Cardiac atrium fibroblast (primary cell): ENCODE measurements at places on chromosomes 3 and 15. TPM values are rescaled to one million over a fixed set of nuclear protein-coding genes. Genes with fewer than 3 reads are reported as not detected.

Gene DNAJB11
- 59.5 and 63.9 TPM in 2 replicates for total RNA-seq

Gene PTPN23
- 12.5 and 17.8 TPM in 2 replicates for total RNA-seq

Gene SSUH2
- not detected in 2 replicates for total RNA-seq

Gene GABRG3
- not detected in 2 replicates for total RNA-seq

Gene ITIH4
- 0.49 and 4.5 TPM in 2 replicates for total RNA-seq

Gene PEX11A
- total RNA-seq, result 3.2 and 4.2 TPM in 2 replicates

Gene GOLGA8N
- 0.81 and 2.7 TPM in 2 replicates for total RNA-seq

Gene MASP1
- 3.1 and 9.1 TPM in 2 replicates for total RNA-seq

Gene VILL
- total RNA-seq, result 5.8 and 8.7 TPM in 2 replicates

Gene ZNF106
- 24.2 and 42.6 TPM in 2 replicates for total RNA-seq

Gene ZDHHC19
- not detected in 2 replicates for total RNA-seq

Gene GOLGA8G
- not detected in 2 replicates for total RNA-seq
